Foreskin melanocyte (primary cell): ENCODE measurements at places on chromosomes 11 and 22.

GRCh38 chr11:50188040-50188439 lies 155.4 kb downstream of the OR4C45 start:
- DNase-seq: no peak

GRCh38 chr11:104306862-104307474 lies 143.0 kb upstream of the PDGFD start:
- no peak for DNase-seq

DNA sequence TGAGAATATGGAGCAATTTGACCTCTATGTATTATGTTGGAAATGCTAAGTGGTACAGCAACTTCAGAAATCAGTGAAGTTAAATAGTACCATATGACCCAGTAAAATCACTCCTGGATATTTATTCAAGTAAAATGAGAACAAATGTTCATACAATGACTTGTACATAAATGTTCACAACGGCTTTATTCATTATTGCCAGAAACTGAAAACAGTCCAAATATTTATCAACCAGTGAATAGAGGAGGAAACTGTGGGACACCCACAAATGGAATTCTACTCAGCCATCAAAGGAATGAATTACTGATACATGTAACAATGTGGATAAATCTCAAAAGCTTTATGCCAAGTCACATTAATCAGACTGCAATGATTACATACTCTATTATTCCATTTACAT lies 416.3 kb downstream of the AASDHPPT start:
- DNase-seq: peak; percentile 86

GRCh38 chr22:25514436-25515180 lies 49.9 kb upstream of the GRK3 start:
- DNase-seq: no peak

GRCh38 chr22:27420817-27421361 lies 380.7 kb downstream of the MN1 start:
- no peak for DNase-seq

GRCh38 chr11:27864091-27864491 lies 163.8 kb upstream of the BDNF start:
- DNase-seq: no peak

- DNase-seq: peak; percentile 71
These were observed 42.7 kb upstream of the FAM181B start for GRCh38 chr11:82776377-82776776.

DNA sequence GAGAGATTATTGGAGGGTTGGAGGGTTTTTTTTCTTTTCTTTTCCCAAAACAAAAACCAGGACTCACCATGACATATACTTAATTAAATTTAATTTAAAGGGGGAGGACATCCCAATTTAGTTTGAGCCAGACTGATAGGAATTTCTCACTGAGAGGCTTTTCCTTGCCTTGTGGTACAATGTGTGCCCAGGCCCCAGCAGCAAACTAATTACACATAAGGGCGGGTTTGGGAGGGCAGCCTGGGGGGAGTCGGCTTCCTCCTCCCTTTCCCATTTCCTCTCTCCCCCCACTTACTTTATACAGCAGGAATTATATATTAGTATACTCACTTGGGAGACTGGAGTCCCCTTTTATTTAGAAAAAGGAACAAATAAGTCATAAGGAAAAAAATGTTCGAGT lies 2.9 kb downstream of the TEAD1 start:
- DNase-seq: peak; percentile 55

GRCh38 chr22:37282385-37282677 lies at the start of gene CYTH4:
TSS of gene CYTH4 (plus strand) at chr22:37282508. CDS start at chr22:37282570, 62 bp downstream.
- DNase-seq: no peak

GRCh38 chr11:80424012-80424695 lies 983.3 kb upstream of the TENM4 start:
- no peak for DNase-seq

- DNase-seq: no peak
These were observed 13.9 kb downstream of the HSD17B12 start for GRCh38 chr11:43694477-43694876.

DNA sequence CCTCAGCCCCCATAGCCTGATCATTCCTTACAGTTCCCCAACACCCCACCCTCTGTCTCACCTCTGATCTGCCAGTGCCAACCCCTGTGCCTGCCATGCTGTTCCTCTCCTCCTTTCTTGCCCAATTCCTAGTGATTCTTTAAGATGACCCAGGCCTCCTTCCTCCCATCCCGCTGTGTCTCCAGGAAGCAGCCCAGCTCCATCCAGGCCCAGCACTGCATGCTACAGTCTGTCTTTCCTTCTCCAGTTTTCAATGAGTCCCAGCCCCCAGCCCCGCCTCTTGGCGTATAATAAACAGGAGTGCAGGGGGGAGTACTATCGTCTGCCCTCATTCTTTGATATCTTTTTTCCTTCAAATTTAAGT lies 12.3 kb downstream of the LTBP3 start:
- no peak for DNase-seq

DNA sequence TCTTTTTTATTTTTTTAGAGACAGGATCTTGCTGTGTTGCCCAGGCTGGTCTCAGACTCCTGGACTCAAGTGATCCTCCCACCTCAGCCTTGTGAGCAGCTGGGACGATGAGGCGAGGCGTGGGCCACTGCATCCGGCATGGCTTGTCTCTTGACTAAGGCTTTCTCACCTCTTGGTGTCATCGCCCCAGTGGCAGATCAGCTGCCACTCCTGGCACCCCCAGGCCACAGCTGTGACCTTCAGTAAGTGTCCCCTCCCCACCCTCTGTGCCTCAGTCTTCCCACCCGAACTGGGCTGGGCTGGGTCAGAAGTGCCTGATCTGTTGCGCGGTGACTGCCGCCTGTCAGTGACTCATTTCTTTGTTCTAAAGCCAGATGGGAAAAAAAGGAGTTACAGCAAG lies 3.6 kb downstream of the SYNGR1 start:
- no peak for DNase-seq

GRCh38 chr11:61731952-61732675 lies 20.3 kb upstream of the MYRF start:
- DNase-seq: no peak

DNA sequence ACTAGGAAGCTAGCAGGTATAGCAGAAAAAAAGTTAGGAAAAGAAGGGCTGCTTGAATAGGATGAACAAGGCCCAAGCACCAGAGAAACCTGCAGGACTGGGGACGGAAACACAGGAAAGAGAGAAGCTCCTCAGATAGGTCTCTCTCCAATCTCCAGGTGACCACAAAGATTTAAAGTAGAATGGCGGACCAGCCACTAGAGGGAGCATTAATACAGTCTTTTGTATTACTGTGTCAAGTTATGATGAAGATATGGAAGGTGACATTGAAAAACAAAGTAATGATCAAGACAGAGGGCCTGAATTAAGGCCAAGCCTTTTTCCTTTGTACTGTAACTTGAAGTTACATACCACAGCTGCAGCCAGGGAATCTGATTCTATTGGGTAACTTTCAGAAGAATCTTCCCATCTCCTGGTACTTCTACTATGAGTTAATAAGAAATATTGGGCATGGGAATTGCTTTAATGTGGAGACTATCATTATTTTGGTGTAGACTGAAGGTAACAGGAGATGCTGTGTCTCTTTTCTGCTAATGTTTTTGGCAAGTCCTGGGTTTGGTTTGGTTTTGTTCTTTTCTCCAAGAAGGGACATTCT lies 33.8 kb downstream of the OR2AG2 start:
- DNase-seq: no peak

DNA sequence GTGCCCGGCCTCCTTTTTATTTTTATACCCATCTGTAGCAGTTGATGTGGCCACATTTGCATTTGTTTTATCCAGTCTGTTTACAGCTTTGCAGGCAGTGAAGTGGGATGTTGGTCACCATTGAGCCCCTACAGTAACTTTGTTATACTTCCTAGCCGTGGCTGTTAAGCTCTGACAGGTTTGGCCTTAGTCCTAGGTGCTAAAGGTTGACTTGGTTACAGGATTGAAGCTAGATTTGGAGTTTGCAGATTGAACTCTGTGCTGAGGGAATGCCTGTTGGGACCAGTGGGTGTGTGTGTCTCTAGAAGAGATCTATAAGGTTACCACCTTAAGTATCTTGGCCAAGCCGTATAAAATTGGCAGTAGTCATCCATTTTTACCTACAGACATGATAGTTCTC lies 91.2 kb downstream of the PPP6R3 start:
- no peak for DNase-seq

DNA sequence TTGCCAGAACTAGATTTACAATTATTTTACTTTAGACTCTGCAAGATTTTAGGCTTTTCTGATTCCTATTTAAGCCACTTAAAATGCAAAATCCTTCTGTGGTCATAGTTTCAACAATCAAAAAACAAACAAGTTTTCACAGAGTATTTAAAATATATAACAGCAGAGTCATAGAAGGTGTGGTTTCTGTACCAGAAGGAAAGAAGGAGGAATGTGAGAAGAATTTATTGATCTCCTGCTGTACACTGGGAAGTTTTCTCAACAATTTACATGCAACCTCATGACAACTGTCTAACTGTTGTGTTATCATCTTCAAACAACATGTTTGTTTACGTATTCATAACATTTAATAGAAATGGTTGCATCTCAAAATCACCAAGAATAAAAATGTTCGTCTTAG lies 102.3 kb upstream of the CEP126 start:
- DNase-seq: no peak

DNA sequence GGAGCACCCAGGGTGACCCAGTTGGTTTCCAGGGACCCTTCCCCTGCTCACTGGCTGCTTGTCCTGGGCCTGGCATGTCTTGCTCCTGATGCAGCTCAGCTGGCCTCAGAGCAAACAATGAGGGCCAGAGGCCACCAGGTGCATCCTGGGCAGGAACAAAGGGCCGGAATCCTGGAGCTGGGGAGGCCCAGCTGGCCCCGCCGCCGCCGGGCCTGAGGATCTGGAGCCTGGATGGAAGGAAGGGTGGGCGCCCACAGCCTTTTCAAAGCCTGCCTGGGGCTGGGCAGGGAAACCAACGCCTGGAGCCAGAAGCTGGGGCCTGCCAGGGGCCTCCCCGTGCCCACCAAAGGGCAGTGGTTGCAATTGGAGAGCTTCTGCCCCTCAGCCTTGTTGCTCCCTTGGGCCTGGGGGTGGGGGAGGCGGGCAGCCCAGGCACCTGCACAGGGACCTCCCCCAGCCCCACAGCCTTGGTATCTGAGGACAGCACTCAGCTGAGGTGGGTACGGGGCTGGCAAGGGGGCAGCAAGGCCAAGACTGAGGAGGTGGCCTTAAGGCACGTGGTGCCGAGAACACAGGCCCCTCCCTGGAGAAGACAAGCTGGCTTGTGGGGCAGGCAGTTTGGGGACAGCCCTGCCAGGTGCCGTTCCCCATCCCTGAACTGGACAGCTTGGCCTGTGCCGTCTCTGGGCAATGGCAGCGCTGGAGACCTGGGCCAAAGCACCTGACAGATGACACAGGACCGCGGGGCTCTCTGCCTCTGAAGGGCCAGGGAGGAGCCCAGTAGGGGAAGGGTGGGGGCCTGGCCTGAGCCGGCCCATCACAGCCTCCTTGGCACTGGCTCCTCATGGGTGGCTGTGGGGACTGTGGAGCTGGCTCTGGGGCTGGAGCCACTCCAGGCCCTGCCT lies 7.1 kb upstream of the ADORA2A start:
- DNase-seq: no peak

DNA sequence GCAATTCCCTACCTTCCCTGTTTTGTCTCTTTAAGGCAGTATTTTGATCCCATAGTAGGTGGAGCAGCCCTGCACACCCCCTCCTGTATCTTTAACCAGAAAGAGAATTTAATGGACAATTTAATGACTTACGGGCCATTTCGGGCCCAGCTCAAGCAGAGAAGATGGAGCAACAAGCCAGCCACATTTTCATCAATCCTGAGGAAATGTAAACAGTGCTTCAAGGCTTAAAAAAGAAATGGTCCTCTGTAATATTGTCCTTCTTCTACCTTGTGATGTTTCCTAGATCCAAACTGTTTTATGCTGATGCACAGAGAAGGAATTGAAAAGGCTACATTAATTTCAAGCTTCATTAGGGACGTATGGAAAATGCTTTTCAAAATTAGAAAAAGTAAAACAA lies 88.6 kb downstream of the MTMR3 start:
- no peak for DNase-seq

DNA sequence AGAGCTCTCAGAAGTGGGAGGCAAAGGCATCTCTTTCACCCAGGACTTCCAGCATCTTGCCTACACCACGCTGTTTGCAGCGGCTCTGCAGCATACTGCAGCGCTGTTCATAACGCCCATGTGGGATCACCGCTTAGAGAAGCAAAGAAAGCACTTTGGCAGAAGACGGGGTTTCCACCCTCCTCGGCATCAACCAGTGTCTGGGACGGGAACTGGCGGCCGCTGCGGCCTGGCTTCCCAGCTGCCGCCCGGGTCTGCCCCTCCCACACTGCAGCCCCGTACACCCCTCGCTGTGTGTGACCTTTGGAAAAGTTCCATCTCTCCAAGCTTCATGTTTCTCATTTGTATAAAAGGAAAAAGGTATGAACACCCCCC lies 545 bp upstream of the TIRAP start:
- DNase-seq: no peak

- no peak for DNase-seq
These were observed 17.1 kb downstream of the APOL4 start for GRCh38 chr22:36184433-36185025.

DNA sequence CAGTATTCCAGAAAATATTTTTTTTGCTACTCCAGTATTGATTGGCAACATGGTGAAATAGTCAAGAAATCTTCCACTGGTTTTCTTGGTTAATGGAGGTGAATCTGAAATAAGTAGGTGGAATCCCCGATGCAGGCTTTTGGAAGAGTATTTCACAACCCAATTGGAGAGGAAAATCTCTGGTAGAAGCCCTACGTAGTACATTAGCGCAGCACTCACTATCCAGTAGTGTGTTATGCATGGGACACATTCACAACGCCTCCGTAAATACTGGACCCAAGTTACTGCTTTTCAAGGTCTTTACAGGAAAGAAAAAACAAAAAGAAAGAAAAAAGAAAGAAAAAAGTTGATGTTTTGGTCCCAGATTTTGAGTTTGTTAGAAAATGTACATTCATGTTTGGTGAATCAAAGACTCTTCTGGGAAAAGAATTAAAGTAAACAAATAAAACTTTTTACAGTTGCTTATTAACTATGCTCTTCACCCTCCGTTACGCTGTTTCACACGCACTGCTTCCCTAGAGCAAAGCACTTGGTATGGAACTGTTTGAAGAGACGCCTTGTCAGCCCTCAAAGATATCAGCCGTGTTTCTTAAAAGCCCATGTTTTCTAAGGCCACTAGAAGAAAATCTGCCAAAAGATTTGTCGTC lies 170.4 kb upstream of the CTSC start:
- DNase-seq: no peak

- DNase-seq: no peak
These were observed 176.5 kb downstream of the LARGE1 start for GRCh38 chr22:33743756-33744155.

DNA sequence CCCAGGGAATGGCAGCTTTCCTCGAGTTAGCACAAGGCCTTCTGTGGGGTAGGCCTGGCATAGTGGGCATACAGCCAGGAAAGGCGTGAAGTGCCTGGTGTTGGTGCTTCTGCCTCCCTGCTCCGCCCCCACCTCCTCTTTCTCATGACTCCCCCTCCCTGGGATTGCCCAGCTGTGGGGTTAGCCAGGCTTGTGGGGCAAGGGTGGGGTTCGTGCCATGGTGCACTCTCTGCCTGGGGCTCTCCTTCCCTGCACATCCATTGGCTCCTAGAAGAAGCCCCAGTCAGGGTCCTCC lies 236.8 kb upstream of the NCAM1 start:
- no peak for DNase-seq

- no peak for DNase-seq
These were observed 8.9 kb downstream of the TPST2 start for GRCh38 chr22:26581026-26581425.
